ENCODE measurements at places on chromosomes 2 and 18.

- DNase-seq: no peak
These were observed 25.8 kb upstream of the CABYR start for GRCh38 chr18:24112874-24113615.

DNA sequence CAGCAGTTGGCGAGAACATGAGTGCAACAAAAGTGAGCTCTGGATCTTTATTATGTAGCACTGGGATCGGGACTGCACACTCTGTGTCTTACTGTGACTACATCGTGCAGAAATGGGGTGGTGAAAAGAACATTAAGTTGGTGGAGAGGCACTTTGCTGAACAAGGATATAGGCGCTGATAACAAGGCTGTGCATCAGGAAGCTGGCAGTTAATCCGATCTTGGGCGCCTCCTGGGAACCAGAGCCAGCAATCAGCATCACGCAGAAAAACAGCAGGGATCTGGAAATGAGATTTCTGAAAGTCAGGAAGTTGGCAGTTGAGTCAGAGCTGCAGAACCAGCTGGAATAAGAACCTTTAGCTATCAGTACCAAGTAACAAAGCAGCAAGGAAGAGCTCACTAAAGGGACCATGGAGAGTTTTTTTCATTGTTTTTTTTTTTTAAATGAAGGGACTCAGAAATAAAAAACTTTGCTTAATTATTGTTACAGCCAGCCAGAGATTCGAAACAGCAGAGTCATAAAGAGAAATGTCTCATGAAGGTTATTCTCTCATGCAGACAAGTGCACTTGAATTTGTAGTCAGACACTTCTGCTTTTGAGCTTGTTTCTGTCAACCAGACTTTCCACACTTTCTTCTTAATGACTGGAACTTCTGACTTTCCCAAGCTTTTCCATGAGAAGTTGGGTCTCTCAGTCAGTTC lies 22.8 kb upstream of the MYO3B start:
- DNase-seq: no peak

GRCh38 chr2:240465765-240466578 lies 30.5 kb downstream of the GPC1 start:
- DNase-seq: no peak

GRCh38 chr18:63646936-63647335 lies 2.9 kb upstream of the SERPINB4 start:
- DNase-seq: no peak

GRCh38 chr2:241925277-241925676 lies 55.7 kb downstream of the RTP5 start:
- DNase-seq: no peak

DNA sequence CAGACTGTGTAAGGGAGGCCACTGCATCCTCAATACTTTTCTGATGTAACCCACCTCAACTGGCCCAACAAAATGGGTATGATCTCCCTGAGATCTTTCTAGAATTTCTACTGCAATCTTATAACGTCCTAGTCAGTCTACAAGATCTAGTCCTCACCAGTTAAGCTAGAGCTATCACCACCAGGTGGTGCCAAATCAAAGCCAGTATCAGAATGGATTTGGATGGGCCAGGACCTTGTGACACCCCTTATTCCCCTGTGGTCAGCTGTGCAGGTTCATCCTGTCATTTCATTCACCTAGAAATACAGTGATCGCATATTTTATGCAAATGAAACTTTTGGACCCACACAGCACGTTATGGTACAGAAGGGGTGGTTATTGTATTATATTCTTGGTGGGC lies 90.3 kb downstream of the OLA1 start:
- DNase-seq: peak; percentile 6

DNA sequence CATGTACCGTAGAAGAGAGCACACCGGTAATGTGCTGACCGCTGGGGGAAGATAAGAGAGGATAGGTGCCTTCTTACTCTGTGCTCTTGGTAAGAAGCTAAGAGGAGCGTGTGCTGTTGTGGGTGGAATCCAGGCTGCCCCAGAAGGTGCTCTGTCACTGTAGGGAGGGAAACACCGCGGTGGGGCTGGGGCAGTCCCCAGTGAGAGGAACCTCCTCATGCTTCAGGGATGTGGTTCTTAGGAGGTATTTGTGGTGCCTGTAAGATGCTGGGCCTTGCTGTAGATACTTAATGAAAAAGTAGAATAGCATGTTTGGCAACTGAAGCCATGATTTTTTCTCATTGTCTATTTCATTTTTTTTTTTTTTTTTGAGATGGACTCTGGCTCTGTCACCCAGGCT lies 1.1 kb downstream of the COLEC11 start:
- no peak for DNase-seq

DNA sequence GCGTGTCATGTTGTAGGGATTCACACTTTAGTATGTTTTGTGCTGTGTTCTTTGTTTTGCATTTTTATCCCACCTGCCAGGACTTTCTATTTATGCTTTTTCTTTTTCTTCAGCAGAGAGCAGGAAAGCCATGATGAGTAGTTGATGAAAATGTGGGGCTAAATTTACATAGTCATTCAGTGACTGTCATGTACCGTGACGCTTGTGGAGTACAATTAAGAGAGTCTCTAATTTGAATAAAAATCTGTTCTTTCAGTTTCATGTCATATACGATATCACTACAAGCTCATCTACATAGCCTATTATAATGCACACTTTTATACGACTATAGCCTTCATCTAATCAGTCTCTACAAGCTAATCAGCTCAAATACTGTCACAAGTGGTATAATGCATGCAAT lies 112.7 kb upstream of the SPATS2L start:
- no peak for DNase-seq

GRCh38 chr18:62420513-62421209 lies 95.6 kb downstream of the TNFRSF11A start:
- DNase-seq: peak; percentile 67

- DNase-seq: peak; percentile 22
These were observed 2.1 kb downstream of the RRM2 start for GRCh38 chr2:10124538-10125045.

- no peak for DNase-seq
These were observed 243.2 kb downstream of the GULP1 start for GRCh38 chr2:188534875-188535274.

GRCh38 chr2:12588986-12589385 lies 127.8 kb upstream of the TRIB2 start:
- no peak for DNase-seq

DNA sequence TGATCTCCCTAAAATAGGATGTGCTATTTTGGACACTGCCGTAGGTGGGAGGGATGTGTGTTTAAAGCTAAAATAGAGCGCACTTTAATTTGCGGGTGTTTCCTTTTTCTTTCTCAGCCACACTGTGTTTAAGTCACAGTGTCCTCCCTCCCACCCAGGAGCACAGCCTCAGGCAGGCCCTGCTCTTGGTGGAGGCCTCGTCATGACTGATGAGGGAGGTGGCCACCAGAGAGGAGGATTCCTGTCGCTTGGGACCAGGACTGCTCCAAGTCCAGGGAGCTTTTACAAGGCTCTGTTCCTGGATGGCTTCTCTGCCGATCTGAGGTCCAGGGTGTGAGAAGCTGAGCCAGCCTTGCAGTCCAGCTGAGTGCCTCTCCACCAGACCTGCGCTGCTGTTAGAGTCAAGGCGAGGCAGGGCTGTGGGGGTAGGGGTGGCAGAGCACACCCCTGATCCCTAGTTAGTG lies 33.5 kb downstream of the INPP4A start:
- DNase-seq: no peak

All from CD4-positive, alpha-beta T cell treated with Interferon gamma for 1 hour (primary cell).